Heart right ventricle (tissue), 16 donors: ENCODE measurements at places on chromosomes 1 and 21. TPM values are rescaled to one million over a fixed set of nuclear protein-coding genes. Genes with fewer than 3 reads are reported as not detected.
A peak's percentile ranks its signal among the peaks of the same experiment; 100 is the strongest.

The FCRL5 gene
- 0.03 TPM for polyA plus RNA-seq

The LIN28A gene
- polyA plus RNA-seq, result not detected

DNA sequence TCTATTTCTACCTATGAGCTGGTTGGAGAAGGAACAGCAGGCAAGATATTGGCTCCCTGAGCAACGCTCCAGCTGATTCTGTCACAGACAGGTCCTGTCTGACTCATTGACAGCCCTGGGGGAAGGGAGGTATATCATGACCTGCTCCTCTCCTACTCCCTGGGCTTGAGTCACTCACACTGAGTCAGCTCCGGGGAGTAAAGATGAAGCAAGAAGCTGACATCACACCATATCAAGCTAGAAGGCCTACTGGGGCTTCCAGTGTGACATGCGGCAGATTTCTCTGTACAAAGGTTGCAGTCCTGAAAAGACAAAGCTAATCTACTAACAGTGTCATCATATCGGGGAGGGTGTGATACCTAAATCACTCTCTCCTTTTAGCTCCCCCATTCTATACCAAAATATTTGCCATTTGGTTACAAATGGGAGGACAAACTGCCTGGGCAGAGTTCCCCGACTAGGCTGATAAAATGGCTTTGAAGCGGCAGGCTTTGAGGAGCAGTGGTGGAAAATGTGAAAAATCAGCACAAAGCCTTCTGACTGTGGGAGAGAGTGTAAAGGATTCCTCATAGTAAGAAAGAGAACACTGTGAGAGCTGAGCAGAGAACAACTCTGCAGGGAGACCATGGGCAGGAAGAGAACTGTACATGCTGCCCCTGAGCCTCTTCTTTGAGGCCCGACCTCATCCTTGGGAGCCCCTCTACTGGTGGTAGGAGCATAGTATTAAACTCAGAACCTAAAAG is 15.5 kb downstream of the PI4KB start:
- DNase-seq, result peak; percentile 33

- DNase-seq, result no peak
These were observed at the start of gene CCDC185 for GRCh38 chr1:223393275-223394214. TSS of gene CCDC185 (plus strand) at chr1:223393415. CDS start at chr1:223393476, 61 bp downstream.

DNA sequence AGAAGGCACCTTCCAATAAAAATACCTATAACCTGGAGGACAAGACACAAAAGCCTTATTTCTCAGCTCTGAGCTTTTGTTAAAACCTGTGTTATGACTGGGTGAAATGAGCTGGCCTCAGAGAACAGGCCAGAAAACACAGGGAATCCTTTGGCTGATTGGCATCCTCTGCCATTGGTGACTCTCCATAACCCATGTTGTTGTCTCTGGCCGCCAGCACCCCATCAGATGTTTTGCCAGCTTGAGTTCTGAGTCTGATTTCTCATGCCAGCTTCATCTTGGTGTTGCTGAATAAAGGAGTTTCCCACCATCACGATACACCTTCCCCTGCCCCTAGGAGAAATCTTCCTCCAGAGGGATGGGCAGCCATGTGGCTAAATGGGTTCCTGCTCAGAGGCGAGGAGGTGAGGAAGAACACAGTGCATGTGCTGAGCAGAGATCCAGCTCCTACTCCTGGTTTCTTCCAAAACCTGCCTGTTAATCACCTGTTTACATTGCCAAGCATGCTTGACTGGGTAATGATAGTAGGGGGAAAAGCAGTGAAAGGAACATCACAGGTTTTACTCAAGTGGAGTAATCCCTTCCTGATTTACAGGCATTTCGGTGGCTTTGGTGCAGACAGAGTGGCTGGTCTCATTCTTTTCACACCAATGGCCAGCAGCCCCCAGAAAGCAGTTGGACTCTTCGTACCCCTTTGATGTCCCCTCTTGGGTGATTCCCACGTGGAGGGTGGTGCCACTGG is 109.8 kb downstream of the ROR1 start:
- DNase-seq, result no peak

GRCh38 chr1:163170975-163171676 is 31.6 kb downstream of the RGS5 start:
- no peak for DNase-seq

GRCh38 chr1:59244891-59245290 is 52.0 kb upstream of the FGGY start:
- DNase-seq, result no peak

DNA sequence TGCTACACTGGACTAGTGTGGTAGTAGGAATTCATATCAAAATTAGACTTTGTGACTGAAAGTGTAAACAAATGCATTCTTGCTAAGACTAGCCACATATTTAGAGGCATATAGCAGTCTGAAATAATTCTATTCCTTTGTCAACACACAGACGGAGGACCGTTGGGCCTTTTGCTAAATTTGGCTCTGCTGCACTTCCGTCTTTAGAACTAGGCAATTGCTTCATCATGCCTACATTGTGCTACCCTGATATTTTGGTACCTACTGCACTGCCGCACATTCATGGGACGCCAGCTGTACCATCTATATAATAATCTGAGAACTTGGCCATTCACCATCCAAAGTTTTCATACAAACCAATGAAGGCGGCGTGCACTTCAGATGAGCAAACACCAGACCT is 346.8 kb downstream of the KIF26B start:
- DNase-seq, result no peak

- no peak for DNase-seq
These were observed 6.5 kb upstream of the ATP1A4 start for GRCh38 chr1:160144921-160145320.

- no peak for DNase-seq
These were observed 25.1 kb upstream of the SLAMF6 start for GRCh38 chr1:160548183-160548582.

- DNase-seq, result no peak
These were observed 54.2 kb downstream of the DRAM2 start for GRCh38 chr1:111085676-111086075.

DNA sequence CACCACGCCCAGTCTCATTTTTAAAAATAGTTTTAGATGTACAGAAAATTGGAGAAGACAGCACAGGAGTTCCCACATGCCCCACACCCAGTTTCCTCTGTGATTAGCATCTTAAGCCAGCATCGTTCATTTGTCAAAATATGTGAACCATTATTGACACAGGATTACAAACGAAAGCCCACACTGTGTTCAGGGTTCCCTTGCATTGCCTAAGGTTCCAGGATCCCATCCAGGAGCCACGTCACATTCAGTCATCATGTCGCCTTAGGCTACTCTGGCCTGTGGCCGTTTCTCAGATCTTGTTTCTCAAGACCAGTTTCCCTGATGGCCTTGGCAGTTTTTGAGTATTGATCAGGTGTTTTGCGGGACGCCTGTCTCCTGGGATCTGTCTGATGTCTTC is 34.7 kb upstream of the TNFRSF1B start:
- DNase-seq, result no peak

GRCh38 chr1:98700228-98700627 is 38.7 kb downstream of the SNX7 start:
- DNase-seq, result no peak

DNA sequence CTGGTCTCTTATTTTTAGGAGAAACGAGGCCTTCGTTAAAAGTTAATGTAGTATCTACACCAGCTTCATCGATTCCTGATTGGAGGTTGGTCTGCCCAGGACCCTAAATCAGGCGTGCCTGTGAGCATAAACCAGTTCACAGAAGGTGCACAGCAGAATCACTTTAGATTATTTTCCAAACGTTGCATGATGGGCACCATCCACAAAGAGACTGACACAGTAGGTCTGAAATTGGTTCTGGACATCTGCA is 256 bp upstream of the TARBP1 start:
- no peak for DNase-seq

- DNase-seq, result no peak
These were observed 50.4 kb downstream of the TENT5C start for GRCh38 chr1:117656202-117656641.

GRCh38 chr1:35561297-35561971 is 3.8 kb downstream of the NCDN start:
- no peak for DNase-seq
